ENCODE measurements at places on chromosomes 12 and 14.

DNA sequence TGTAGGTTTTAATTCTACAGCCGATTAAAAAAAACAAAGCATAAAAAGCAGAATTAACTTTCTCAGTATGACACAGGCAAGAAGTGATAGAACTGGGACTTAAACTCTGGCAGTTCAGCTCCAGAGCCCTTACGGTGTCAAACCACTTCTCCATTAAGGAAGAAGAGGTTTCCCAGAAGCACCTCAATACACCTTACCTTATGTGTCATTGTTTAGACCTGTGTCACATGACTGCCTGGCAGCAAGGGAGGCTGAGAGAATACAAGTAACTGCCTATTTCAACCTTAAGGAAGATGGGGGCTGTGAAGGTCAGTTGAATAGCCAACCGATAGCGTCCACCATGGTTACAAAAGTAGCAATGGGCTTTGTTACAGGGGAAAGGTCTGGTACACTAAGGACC, 54.6 kb upstream of the ARHGAP5 start:
- DNase-seq = no peak

DNA sequence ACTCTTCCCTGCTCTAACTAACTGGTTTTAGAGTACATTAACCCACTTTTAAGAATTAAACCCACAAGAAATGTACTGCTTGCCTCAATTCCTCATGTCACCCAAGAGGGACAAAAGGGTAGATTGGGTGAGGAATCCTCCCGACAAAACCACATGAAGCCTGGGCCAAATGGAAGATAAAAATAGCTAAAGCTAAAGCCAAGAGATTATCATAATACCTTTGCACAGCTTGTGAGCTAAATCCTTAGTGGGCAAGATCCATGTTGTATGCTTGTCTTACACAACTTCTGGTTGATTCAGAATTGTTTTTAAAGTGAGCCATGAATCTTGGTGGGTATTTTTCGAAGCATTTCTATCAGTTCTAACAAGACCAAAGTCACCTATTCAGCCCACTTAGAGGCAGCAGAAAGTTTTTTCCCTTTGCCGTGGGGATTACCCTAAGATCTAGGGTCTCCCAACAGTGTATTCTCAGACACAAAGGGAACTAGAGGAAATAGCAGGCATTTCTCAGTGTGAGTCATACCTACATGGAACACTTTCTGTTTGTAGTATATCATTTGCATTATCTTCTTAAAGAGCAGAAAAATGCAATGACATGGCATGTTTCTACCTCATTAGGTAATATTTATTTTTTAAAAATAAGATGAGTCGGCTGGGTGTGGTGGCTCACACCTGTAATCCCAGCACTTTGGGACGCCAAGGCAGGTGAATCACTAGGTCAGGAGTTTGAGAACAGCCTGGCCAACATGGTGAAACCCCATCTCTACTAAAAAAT, 616.6 kb downstream of the KCNH5 start:
- DNase-seq = no peak

- DNase-seq = no peak
Measured at GRCh38 chr14:86639146-86639545, 1109.2 kb downstream of the FLRT2 start.

DNA sequence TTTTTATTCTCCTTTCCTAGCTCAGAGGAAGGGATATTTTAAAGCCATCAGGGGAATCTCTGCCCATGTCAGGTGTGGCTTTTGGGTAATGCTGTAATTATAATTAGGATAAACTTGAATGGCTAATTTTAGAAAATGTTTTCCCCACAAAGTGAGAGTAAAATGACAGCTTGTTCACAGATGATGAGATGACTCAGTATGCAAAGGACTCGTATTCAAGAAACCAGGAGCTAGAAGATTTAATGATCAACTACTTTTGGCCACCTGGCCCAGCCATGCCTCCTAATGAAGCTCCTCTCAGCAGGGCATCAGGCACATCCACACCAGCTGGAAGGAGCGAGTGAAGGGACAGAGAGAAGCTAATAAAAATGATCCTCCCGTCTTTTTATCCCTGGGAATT, 29.0 kb upstream of the PLEKHG7 start:
- no peak for DNase-seq

DNA sequence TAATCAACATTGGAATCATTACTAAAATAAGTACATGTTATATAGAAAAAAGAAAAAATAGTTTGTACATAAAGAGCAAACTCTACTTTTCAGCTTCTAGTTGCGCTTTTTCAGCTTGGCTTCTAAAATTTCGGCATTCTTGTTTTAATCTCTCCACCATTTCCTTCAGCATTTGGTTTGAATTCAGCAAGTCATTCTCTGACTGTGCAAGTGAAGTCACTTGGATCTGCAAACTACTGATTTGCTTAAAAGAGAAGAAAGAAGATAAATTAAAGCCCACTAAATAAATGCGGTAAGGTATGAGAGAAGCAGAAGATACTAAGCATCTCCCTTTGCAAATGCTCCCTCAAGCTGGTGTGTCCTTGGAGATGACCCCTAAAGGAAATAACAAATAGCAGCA, 126.3 kb downstream of the CEP83 start:
- no peak for DNase-seq
